Mammary microvascular endothelial cell (primary cell): ENCODE measurements at places on chromosomes 16 and 17. TPM values are rescaled to one million over a fixed set of nuclear protein-coding genes. Genes with fewer than 3 reads are reported as not detected.

SLC43A2 gene
- total RNA-seq, result 22.9 and 23.8 TPM in 2 replicates

ASB16 gene
- total RNA-seq, result 0.15 TPM in 1 of 2 replicates, not detected in the other

DNAI2 gene
- total RNA-seq, result not detected in 2 replicates

KCNAB3 gene
- total RNA-seq, result 0.13 and 0.15 TPM in 2 replicates

OR4D1 gene
- total RNA-seq, result not detected in 2 replicates

CD300E gene
- not detected in 2 replicates for total RNA-seq

CLEC18C gene
- not detected in 2 replicates for total RNA-seq

SPATA33 gene
- total RNA-seq, result 2.9 and 4.7 TPM in 2 replicates

TMEM238L gene
- not detected in 2 replicates for total RNA-seq
